Central memory CD8-positive, alpha-beta T cell (primary cell): ENCODE measurements at places on chromosomes 13 and 19.

DNA sequence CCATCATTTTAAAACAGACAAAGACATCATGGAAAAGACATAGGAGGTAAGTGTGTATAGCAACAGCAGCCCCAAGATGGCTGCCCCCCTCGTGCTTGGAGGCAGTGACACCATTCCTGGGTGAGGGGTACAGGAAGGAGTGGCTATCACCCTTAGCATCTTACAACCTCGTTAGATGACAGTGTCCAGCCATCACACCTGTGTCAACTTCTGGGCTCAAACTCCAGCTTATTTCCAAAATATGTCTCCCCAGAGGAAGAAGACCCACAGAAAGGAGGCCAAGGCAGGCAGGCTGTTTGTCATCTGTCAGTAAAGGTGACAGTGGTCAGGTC, 27.5 kb downstream of the EPS15L1 start:
- no peak for DNase-seq

DNA sequence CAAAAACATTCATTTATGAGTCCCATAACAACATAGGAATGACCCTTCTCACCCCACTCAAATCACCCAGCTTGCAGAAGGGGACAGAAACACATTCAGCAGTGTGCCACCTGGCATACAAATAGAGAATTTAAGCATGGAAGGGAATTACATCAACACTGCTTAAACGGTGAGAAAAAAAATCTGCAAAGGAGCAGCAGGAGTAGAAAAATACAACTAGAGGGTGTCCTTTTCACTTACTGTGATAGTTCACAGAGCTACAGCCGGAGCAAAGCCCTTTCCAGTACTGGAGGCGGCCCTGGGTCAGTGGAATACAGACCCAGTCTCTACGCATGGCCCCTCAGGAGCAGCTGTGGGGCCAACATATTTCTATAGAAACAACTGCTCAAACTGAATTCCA, 764.3 kb upstream of the ARGLU1 start:
- DNase-seq: no peak

GRCh38 chr19:6720369-6721137, at the start of gene C3:
Gene C3 (minus strand): TSS chr19:6720650. CDS start chr19:6720589, 61 bp downstream.
- DNase-seq: no peak

GRCh38 chr19:41299755-41300089, 10.2 kb upstream of the CCDC97 start:
- DNase-seq: no peak

DNA sequence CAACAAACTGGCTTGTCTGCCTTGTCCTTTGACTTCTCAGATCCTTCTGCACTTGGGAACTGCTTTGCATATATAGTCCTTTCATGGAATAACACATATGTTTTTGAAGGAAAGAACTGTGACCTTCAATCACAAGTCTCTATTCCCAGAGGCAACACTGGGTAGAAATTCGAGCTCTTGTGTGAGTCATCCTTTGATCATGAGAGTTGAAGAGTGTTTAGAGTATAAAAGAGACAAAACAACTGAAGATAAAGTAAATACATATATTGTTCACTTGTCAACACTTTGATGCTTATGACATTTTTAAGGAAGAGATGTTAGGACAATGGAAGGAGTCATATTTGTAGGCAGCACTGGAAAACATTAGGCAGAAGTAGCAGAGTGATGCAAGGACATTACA, 5.2 kb upstream of the OR7A5 start:
- DNase-seq: no peak

DNA sequence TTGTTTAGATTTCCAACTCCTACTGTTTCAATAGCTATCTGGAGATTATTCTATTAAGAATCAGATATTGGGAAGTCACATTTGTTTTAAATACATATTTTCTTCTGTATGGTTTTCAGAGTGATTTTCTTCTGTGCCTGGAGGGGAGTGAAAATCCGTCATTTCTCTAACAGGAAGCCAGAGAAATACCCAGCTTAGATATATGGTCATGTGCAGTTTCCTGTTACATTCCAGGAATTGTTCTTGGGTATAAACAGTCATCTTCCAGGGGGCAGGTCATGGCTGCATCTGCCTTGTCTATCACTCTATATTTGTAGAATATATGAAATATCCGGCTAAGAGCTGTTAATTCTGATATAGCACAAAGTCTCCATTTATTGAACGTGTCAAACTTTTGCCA, 77.5 kb upstream of the MIR17HG start:
- DNase-seq: no peak

DNA sequence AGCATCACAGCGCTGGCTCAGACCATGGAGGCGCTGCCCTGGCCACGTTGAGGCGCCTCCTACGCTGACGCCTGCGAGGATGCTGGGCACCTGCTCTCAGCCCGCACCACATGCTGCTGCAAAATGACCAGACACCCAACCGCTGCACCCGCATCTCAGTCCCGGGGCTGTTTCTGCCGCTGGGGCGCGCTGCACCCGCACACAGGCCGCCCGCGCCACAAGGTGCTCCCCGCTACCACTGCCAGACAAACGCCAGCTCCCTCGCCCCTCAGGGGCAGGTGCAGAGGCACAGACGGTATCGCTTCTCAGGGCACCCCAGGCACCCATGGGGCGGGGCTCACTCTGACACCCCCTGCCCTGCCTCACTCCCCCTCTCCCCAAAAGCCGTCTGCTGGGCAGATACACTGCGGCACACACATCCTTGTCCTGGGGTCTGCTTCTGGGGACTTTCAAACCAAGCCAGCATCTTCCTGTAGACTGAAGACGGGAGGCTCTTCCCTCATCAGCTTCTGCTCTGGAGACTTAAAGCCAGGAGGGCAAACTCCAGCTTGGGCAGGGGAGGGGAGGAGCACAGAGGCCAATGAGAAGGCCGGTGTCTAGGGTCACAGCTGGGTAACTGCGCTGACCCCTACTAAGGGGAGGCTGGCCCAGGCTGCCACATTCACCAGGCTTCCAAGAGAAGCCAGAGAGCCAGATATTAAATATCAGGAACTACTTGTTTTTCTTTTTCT, 16.3 kb downstream of the CHERP start:
- no peak for DNase-seq

DNA sequence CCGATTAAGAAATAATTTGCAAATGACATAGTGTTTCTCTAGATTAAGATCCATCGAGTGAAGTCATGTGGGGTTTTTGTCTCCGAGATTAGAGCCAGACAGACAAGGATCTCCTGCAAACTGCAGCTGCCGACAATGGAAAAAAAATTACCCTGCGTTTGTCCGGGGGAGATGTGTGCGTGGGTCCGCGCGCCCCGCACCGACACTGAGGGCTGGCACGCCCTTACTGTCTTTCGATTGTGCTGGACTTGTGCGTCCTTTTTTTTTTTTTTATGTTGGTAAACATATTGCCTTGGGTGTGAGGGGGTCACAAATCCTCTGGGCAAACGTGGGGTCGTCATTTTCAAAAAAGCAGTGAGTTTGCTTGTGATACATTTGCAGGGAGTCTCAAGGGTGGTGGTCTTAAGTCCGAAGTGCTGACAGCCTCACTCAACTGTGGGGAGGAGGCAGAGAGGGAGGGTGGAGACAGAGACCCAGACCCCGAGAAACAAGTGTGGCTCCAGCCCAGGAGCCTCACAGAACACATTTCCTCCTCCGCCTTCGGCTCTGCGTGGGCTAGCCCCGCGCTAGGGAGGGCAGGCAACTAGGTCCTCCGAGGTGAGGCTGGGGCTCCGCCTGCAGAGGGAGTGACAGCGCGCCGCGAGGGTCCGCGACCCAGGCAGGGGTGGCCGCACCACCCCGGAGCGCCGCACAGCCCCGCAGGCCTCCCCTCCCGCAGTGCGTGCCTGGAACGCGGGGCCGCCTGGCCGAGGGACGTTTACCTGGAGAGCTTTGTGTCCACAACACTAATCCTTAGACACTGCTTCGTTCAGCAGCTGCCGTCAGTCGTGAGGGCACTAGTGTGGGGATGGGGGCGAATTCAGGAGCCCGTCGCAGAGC, 11.7 kb upstream of the SOX1 start:
- DNase-seq: no peak

DNA sequence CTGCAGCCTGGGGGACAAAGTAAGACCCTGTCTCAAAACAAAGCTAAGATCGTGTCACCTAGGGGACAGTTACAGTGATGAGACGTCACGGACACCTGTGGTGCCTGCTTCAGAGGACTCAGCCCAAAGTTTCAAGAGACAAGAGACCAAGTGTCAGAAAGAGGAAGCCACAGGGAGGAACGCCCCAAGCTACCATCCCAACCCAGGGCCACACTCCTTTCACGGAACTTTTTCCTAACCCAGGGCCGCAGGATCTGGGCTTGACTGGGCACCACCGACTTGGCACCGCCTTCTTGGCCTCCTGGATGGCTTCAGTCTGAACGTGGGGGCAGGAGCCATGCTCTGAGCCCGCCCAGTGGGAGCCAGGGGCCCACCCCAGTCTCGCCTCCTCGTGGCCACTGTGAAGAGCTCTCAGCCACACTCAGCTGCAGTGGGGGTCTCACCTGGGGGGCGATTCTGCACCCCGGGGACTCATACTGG, 8.5 kb downstream of the MOB3A start:
- no peak for DNase-seq

- no peak for DNase-seq
Measured at GRCh38 chr13:37984357-37984756, 114.8 kb upstream of the TRPC4 start.

- DNase-seq: no peak
Measured at GRCh38 chr13:94864474-94864873, 152.1 kb upstream of the SOX21 start.

DNA sequence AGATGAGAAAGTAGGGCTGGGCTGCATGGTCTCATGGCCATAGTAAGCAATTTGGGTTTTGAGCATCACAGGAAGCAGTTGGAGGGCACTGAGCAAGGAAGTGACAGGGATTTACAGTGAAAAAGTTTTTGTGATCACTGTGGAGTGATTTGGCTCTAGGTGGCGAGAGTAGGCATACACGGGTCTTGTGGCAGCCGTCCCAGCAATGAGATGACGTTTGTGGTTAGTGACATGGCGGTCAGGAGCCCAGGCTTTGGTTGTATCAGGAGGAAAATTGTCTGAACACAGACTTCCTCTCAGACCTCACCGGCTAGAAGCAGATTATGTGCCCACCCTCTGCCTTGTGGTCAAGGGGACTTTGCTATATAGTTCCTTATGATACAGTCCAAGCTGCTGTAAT, 3.3 kb downstream of the ZNF444 start:
- no peak for DNase-seq

DNA sequence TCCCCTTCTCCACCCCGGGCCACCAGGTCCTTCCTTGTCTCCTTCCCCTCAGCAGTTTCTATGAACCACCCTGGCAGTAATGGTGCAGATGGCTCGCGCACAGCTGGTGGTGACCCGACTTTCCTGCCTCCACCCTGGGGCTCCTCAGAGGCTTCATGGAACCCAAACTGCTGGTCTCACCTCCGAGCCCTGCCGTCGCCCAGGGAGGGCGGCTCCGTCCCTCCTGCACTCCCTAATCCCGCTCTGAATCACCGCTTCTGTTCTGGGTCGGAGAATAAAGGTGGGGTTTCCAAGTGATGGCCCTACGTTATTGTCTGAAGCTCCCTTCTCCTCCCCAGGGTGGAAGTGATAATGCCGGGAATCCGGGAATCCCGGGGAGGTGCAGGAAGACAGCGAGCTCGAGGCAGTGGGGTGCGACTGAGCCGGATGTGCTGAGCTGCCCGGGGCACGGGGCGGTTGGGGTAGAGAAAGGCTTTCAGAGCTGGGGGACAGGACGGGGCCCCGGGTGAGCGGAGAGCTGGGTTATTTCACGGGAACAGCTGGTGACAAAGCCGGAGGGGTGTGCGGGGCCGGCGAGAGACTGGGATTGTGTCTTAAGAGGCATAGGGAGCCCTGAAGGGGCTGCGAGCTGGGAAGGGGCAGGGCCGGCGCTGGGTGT, 711 bp downstream of the FUT2 start:
- no peak for DNase-seq

DNA sequence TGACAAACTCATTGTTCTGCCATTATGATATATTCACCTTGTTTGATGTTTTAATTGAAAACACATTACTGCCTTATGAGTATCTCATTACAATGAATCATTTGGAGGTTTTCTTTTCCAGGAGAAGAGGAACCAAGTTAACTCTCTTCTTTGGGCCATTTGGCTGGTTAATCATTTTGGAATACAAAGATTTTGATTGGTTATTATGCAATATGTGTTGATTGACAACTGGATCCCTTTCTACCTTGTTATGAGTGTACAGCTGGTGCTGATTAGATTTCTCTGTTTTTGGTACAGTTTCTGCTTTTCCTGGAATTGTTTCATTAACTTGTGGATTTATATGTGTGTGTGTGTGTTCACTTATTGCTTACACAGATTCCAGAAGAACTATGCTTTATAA, 49.2 kb upstream of the RGCC start:
- DNase-seq: no peak

- no peak for DNase-seq
Measured at GRCh38 chr13:114256547-114256946, 21.9 kb downstream of the CDC16 start.

DNA sequence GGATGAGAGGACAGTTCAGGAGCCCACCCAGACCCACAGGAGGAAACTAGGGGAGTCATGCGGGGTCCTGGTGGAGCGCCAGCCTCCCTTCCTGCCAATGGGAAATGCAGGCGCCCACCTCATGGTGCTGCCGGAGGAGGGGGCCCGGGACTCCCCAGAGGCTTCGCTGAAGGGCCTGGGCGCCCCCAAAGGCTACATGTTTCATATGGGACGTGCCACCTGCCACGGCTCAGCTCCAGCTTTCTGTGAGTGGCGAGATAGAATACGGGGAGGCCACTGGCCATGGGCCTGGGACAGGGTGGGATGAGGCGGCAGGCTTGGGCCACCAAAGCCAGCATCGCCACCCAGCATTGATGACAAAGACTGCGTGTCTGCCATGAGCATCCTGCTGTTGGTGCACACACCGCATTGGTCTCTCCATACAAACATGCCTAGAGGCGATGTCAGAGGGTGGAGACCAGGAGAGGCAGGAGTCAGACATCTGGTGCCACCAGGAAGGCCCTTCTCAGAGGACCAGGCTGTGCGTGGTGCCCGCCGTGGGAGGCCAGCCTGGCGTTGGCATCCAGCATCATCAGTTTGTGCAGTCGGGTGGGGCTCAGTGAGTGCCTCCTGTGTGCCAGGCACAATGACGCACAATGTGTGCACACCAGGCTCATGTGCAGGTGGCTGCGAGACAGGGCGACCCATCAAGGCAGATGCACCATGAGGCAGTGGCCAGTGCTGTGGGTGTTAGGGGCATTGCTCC, 1.2 kb upstream of the F10 start:
- no peak for DNase-seq

GRCh38 chr13:113509989-113510388, 19.5 kb upstream of the DCUN1D2 start:
- DNase-seq: no peak
